NCI-H446 (cell line): ENCODE measurements at places on chromosomes 1 and 21.

DNA sequence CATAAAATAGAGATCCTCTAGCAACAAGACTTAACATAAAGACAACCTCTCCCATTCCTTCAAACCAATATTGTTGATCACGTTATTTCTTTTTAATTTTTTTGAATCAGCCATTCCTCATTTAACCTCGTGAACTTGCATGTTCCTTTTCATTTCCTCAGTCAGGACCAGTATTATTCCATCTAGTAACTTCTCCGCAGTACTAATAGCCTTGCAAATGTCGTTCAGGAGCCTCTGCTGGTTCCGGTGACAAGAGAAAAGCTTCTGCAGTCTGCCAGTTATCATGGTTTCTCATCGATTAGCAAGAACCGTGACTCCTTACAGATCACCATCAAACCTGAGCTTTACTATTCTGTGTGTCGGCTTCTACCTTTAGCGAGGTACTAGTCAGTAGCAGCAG is 3.0 kb downstream of the APP start:
- DNase-seq = no peak

GRCh38 chr1:104294259-104294658 is 544.6 kb downstream of the AMY1C start:
- DNase-seq = peak; percentile 26

- DNase-seq = no peak
These were observed 4.9 kb upstream of the SLC44A5 start for GRCh38 chr1:75615613-75616435.

DNA sequence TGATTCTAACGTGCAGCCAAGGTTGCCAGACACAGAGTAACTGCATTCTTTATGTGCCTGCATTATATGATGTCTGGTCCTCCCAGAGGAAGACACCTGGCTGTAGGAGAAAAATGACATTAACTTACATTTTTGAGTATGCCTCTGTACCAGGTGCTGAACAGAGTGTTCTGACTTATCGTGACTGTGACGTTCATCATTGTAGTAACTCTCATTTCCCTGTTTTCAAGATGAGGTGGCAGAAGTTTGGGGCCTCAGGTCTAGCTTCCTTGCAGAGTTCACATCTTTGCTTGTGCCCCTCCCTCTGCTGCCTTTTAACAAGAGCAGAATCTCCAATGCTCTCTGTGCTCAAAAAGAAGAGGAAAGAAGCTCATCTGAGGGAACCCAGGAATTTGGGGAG is 488.0 kb downstream of the AJAP1 start:
- DNase-seq = no peak

- no peak for DNase-seq
These were observed 4.3 kb upstream of the LRP8 start for GRCh38 chr1:53332186-53332564.

- DNase-seq = no peak
These were observed 22.0 kb downstream of the SYT6 start for GRCh38 chr1:114131526-114132220.

GRCh38 chr1:228299211-228299610 is 91.4 kb downstream of the OBSCN start:
- DNase-seq = no peak

GRCh38 chr1:15023976-15024375 is 129.6 kb upstream of the TMEM51 start:
- no peak for DNase-seq

DNA sequence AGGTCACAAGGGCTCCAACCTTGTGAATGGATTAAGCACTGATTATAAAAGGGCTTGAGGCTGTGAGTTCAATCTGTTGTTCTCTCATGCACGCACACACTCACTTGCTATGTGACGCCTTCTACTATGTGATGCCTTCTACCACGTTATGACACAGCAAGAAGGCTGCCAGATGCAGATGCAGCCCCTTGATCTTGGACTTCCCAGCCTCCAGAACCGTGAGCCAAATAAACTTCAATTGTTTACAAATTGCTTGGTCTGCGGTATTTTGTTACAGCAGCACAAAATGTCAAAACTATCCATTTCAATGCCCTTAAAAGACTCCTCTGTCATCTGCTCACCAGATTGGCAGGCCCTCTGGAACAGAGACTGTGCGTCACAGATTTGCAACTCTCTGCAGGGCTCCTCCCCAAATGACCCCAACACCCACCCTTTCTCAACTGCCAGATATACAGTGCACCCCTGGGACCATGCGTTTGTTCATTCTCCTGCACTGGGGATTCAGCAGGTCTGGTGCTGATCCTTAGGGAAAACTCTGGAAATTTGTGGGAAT is 47.8 kb upstream of the KANK4 start:
- no peak for DNase-seq
